KBM-7 (cell line): ENCODE measurements at places on chromosomes 2 and 18.

DNA sequence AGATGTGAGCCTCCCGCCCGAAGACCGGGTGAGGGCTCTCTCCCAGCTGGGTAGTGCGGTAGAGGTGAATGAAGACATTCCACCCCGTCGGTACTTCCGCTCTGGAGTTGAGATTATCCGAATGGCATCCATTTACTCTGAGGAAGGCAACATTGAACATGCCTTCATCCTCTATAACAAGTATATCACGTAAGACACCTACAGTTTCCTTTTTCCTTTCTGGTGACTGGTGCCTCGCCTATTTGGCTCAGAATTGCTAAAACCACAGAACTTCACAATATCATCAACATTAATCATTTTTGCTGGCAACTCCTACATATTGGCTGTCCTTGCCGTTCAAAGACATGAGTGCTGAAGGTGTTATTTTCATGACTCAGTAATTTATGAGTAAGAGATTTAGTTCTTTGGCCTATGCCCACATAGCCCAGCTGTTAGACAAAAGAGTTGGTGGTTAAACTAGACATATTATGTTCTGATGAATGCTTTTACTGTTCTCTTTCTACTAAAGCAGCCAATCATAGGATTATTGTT lies 2.2 kb downstream of the STAMBP start:
- no peak for DNase-seq

DNA sequence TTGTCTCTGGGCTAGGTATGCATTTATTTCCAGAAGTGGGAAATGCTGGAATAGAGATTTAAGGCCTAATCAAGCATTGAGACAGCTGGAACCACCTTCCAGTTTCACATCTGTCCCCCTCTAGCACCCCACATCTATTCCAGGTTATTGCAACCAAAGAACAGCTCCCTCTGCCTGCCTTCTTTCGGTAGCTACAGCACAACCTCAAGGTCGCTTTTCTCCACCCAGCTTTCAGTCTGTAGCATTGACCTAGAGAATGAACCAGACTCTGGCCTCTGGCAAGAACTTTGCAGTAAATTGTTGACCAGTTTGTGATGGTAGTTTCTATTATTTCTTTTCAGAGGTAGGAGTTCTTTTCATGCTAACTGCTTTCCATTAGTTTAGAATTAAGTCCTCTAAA lies 484.2 kb downstream of the DLGAP1 start:
- no peak for DNase-seq

GRCh38 chr2:239312081-239312511 lies 88.7 kb downstream of the HDAC4 start:
- DNase-seq = no peak

- no peak for DNase-seq
These were observed 139.8 kb upstream of the THUMPD2 start for GRCh38 chr2:39918886-39919285.

DNA sequence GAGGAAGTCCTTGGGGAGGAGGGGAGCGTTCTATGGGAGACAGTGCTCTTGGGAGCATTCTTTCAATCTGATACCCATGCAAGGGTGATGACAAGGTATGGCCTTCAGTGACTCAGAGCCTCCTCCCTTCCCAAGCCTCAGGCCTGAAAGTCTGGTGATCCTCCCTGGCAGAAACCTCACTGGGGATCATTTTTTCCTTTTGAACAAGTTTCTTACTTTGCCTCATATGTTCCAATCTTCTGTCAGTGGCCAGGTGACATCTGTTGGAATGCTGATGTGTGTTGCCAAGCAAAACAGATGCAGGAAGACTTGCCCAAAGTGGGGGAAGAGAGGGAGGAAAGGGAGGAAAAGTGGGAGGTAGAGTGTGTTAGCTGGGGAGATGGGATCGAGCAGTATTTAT lies 224.8 kb downstream of the NEDD4L start:
- no peak for DNase-seq

- no peak for DNase-seq
These were observed 23.4 kb downstream of the TNFRSF11A start for GRCh38 chr18:62348474-62348873.

DNA sequence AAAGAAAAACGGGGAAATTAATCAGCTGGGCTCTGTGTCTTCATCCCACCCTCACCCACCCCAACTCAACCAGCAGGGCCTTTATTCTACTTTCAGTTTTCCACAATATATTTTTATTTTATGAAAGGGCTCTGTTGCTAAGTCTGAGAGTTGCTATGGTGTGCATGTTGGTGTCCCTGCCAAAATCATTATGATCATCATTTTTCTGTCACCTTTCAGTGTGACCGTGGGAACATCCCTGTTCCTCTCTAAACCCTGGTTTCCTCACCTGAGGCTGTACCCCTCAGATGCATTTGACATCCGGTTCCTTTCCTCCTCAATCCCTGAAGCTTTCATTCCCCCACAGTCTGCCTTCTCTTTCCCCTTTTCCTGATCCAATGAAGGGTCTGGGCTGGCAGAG lies 180.5 kb downstream of the ZFP36L2 start:
- no peak for DNase-seq

- peak; percentile 24 for DNase-seq
These were observed at the start of gene UNC80 for GRCh38 chr2:209771474-209772289. UNC80 (plus strand) TSS chr2:209771832; CDS start chr2:209772073, 241 bp downstream.

DNA sequence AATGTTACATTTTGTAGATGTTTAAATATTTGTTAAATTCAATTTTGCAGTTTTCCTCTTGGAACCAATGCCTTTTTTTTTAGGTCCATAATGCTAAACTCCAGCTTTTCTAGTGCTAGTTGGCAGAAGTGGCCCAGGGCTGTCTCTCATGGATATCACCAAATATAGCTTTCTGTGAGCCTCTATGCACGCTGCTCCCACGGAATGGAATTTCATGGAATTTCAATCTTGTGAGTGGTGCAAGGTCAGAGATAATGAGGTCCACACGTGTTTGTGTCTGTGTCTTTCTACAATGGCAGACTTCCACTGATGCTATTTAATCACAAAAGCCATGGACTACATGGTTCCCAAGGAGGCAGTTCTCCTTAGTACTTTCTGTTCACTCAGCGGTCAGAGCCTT lies 191.5 kb upstream of the PARD3B start:
- DNase-seq = no peak
